ENCODE measurements at places on chromosomes 1 and 21.

GRCh38 chr1:182611326-182611725 is 7.1 kb upstream of the RGS16 start:
- no peak for DNase-seq

- no peak for DNase-seq
Measured at GRCh38 chr1:86616871-86617270, 70.0 kb downstream of the CLCA4 start.

GRCh38 chr1:63920154-63921117 is 146.6 kb downstream of the ROR1 start:
- no peak for DNase-seq

DNA sequence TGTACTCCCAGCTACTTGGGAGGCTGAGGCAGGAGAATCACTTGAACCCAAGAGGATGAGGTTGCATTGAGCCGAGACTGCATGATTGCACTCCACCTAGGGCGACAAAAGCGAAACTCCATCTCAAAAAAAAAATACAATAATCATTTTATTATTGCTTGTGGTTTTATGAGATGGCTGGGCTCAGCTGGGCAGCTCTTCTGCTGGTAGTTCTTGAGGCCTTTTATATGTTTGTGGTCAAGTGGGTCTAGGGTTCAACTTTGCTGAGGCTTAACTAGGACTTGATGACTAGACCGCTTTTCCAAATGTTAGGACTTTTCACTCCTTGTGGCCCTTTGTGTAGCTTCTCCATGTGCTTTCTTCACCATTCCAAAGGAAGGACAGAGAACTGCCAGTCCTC is 53.2 kb downstream of the SLC35F3 start:
- no peak for DNase-seq

DNA sequence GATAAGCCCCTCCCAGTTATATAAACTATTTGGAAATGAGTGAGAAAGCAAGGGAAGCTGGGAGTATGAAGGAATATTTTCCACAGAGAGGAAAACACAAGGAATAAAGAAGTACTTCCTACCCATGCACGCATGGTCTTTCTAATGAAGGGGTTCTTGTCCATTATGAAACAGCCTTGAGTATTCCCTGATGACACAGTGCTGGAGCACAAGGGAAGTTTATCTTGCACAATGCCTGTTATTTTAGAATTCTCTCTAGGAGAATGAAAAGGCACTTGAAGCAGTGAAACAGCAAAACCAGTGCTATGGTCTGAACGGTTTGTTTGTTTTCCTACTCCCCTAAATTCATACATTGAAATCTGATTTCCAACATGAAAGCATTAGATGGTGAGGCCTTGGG is 38.6 kb upstream of the ADAMTS1 start:
- DNase-seq, result no peak

- DNase-seq, result no peak
Measured at GRCh38 chr1:154434346-154435085, 29.4 kb downstream of the IL6R start.

- no peak for DNase-seq
Measured at GRCh38 chr1:16418823-16419425, 18.3 kb downstream of the SPATA21 start.
